Lung microvascular endothelial cell (primary cell): ENCODE measurements at places on chromosomes 12 and 14. TPM values are rescaled to one million over a fixed set of nuclear protein-coding genes. Genes with fewer than 3 reads are reported as not detected.

TXNRD1 gene
- 293 and 303 TPM in 2 replicates for total RNA-seq

GNB3 gene
- 0.22 and 0.40 TPM in 2 replicates for total RNA-seq

DAO gene
- not detected in 2 replicates for total RNA-seq

KRT74 gene
- total RNA-seq = not detected in 2 replicates

PTHLH gene
- total RNA-seq = under 0.01 and 0.22 TPM in 2 replicates

OR10A7 gene
- total RNA-seq = not detected in 2 replicates

OR4E2 gene
- total RNA-seq = not detected in 2 replicates

STON2 gene
- total RNA-seq = 49.0 and 175 TPM in 2 replicates

DHH gene
- total RNA-seq = 0.20 and 0.65 TPM in 2 replicates

NRIP2 gene
- total RNA-seq = not detected in 2 replicates

CGRRF1 gene
- total RNA-seq = 10.0 and 13.7 TPM in 2 replicates

LRP1-AS gene
- not detected in 2 replicates for total RNA-seq

TMTC2 gene
- 4.6 and 13.9 TPM in 2 replicates for total RNA-seq

CRACR2A gene
- 12.2 and 13.9 TPM in 2 replicates for total RNA-seq

FIGNL2 gene
- total RNA-seq = 0.44 and 0.79 TPM in 2 replicates

ARHGAP9 gene
- total RNA-seq = under 0.01 TPM in 1 of 2 replicates, not detected in the other

PEX5 gene
- total RNA-seq = 22.2 and 23.5 TPM in 2 replicates

FSCB gene
- not detected in 2 replicates for total RNA-seq

CCDC91 gene
- total RNA-seq = 4.1 and 6.3 TPM in 2 replicates

FZD10 gene
- 0.87 and 0.99 TPM in 2 replicates for total RNA-seq
